ENCODE measurements at places on chromosomes 7 and 10.
A peak's percentile ranks its signal among the peaks of the same experiment; 100 is the strongest.

GRCh38 chr10:69494626-69495558 is 43.6 kb downstream of the TSPAN15 start:
- DNase-seq: no peak

- DNase-seq: no peak
These were observed 33.6 kb upstream of the BICC1 start for GRCh38 chr10:58479045-58479444.

- DNase-seq: no peak
These were observed 386 bp upstream of the EIF4EBP2 start for GRCh38 chr10:70403483-70404035.

DNA sequence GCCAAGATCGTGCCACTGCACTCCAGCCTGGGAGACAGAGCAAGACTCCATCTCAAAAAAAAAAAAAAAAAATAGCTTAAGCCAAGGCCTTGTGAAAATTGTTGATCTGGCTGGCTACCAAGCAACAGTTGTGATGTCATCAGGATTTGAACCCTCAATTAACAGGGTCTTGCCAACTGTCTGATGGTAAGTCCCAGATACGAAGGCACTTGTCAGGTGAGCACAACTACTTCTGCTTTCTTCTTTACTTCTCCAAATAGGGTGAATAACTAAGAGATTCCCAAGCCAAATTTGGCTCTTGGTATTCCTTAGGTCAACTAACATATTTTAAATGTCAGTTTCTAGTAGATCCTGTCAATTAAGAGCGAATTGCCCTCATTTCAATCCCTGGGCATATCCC is 47.4 kb downstream of the ANKRD61 start:
- DNase-seq: peak; percentile 61

- DNase-seq: no peak
These were observed 457.4 kb downstream of the DNAJB6 start for GRCh38 chr7:157793973-157794745.

GRCh38 chr10:80596391-80597257 is 58.9 kb downstream of the SH2D4B start:
- peak; percentile 58 for DNase-seq

- no peak for DNase-seq
These were observed 165.9 kb upstream of the NAMPT start for GRCh38 chr7:106450716-106451115.

DNA sequence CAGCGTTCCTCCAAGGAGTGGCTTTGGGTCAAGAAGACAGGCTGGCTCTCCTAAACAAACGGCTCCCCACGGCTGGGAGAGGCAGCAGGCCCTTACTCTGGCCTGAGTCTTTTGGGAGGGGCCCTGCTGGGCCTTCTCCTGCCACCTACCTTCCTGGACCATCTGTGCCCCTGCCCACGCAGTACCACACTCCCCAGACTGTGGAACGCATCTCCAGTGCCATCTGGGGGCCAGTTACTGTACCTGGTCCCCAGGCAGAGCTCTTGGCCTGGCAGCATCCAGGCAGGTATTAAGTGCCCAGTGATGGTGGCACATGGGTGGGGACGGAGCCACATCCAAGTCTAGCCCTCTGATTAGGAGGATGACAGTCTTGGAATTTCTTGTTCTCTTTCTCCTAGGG is 14.4 kb downstream of the ALKBH4 start:
- peak; percentile 41 for DNase-seq

GRCh38 chr7:3065724-3066143 is 22.1 kb upstream of the CARD11 start:
- peak; percentile 43 for DNase-seq

- DNase-seq: no peak
These were observed 58.3 kb downstream of the CYP26A1 start for GRCh38 chr10:93131986-93132385.

DNA sequence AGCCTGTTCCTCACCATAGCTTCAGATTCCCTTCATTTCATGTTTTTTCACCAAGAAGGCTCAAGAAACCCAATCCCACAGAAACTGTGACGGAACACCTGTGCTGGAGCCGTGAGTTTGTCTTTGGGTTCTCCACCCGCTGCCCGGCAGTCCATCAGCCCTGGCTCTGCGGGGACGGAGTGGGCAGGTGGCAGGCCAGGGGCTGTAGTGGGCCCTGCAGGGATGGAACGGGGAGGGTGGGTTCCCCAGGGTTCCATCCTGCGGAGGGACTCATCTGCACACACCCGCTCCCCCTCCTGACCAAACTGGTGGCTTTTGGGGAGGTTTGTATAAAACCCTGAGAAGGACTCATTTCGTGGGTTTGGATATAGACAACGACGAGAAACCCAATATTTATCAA is 15.0 kb downstream of the CYP17A1 start:
- DNase-seq: no peak

- no peak for DNase-seq
These were observed 28.7 kb downstream of the PRSS2 start for GRCh38 chr7:142799437-142799835.

DNA sequence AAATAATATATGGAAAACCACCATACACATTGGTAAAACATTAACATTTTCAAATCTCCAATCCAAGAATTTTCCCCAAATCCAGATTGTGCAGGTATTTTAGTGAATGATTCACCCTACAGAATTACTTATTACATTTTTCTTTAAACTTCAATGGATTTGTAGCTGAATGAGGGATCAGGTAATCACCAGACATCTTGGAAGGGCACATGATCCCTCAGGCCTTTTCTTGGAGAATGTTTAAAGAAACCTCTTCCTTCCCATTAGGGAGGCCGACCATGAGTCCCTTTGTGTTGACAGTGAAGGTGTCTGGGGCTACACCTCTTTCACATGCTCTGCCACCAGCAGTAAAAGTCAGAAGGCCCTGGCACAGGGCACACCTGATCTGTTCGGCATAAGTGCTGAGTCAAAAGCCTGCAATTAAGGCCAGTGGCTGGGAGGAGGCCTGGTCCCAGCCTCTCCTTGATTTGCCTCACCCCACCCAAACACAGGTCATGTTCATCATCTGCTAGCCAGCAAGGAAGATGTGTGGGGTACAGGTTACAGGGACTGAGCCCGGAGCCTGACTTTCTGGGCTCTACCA is 207.7 kb downstream of the SNX10 start:
- no peak for DNase-seq

DNA sequence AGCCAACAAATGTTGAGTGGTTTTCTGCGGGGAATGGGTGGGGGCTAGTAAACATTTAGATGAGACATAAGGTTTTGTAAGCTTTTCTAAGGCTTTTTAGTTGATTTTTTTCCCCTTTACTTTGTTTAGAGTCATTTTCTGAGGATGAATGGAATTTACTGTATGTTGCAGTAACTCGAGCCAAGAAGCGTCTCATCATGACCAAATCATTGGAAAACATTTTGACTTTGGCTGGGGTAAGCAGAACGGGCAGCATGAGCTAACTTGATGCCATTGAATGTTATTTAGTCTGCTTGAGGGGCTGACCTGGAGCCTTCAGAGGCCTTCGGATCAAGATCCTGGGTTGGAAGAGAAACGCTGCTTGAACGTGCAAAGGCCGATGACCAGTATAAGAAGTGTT is 37.3 kb downstream of the FBH1 start:
- DNase-seq: no peak
